ENCODE measurements at places on chromosomes 6 and 20.
A peak's percentile ranks its signal among the peaks of the same experiment; 100 is the strongest.

DNA sequence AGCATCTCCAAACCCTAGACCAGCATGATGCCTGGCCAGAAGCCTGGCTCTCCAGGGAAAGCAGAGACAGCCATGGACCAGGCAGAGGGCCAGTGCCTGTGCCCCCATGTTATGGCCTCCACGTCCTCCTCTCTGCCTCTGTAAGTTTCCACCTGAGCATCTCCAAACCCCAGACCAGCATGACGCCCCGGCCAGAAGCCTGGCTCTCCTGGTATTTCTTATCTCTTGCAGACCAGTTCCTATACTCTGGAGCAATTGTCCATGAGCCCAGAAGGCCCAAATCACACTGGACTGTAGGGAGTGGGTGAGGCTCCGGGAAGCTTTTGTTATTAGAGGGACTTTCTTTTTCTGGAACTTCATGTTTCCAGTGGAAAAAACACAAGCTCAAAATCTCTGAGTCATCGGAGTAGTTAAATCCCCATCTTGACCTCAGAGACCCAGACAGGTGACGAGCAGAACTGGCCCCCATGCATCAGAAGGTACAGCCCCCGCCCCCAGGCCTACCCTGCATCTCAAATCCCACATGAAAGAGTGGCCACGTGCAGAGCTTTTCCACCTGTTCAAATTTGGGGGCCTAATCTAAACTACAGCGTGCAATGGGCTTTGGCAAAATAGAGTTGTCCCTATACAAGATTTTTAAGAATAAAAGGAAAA lies 110.2 kb upstream of the FOXQ1 start:
- peak; percentile 57 for DNase-seq

GRCh38 chr6:16575655-16576054 lies 185.6 kb downstream of the ATXN1 start:
- no peak for DNase-seq

DNA sequence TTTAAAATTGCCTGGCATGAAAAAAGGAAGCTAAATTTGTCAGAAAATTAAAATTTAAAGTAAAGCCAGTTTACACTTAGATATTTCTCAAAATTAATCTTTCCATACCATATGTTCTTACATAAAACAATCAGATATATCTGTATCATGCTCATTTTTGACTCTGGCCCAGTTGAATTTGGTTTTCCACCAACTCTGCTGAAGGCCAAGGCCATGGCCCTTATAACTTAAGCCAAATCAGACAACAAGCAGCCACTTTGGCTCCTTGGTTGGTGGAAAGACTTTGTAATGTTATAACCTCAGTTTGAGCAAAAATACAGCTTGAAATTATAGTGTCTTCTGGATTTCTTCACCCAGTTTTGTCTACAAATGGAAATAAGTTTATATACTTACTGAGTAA lies 97.3 kb downstream of the CENPW start:
- no peak for DNase-seq

- DNase-seq = peak; percentile 40
These were observed at the start of gene SPTLC3 for GRCh38 chr20:13008761-13009681. Gene SPTLC3 (plus strand): TSS chr20:13008972. CDS start chr20:13009268, 296 bp downstream.

GRCh38 chr6:131510094-131510493 lies 62.9 kb upstream of the ARG1 start:
- DNase-seq = no peak

- no peak for DNase-seq
These were observed 344.1 kb downstream of the CDC5L start for GRCh38 chr6:44731485-44732095.

DNA sequence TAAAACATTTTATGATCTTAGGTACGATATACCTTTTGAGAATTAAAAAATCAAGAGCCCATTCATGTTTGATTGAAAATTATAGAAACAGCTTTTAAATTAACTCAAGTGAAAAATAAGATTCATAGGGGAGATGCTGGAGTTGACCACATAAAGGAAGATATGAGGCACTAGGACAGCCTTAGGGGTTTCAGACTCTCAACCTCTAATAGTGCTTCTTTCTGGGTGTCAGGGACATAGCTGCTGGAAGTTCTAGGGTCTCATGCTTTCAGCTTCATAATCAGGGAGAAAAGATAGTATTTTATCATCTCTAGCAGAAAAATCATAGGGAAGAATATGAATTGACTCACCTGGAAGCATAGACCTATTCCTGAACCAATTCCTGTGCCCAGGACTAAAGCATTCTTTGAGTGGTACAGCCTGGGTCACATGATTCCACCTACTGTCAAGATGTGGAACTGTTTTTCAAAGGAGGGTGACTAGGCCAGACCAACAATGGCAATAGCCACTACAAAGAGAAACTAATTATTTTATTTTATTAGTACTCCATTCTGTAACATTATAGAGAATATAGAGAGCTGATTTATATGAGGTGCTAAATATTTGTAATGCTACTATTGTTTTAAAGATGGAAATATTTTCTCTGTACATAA lies 27.8 kb upstream of the CENPW start:
- DNase-seq = no peak

GRCh38 chr6:14681699-14682487 lies 564.0 kb upstream of the JARID2 start:
- DNase-seq = no peak

DNA sequence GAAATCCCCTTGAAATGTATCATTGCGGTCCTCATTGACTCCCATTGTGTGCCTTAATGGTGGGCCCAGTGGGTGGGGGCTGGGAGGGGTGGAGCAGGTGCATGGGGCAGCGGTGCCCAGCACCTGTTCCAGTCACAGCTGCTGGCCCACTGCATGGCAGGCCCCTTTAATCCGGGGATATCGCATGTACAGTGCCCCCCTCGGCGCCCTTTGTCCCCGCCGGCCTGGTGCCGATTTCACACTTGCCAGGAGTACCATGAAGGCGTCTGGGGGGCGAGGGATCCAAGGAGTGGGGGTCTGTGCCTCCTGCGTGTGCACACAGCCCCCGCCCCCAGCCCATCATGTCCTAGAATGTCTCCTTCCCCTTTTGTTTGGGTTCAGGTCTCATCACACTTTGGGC lies 2.8 kb downstream of the SNAI1 start:
- no peak for DNase-seq

- no peak for DNase-seq
These were observed 30.4 kb downstream of the PREX1 start for GRCh38 chr20:48797275-48797825.

GRCh38 chr6:6331946-6332601 lies 11.6 kb upstream of the F13A1 start:
- DNase-seq = no peak
